ENCODE measurements at places on chromosomes 7 and 10.

- no peak for DNase-seq
These were observed 19.2 kb upstream of the C10orf67 start for GRCh38 chr10:23363793-23364135.

DNA sequence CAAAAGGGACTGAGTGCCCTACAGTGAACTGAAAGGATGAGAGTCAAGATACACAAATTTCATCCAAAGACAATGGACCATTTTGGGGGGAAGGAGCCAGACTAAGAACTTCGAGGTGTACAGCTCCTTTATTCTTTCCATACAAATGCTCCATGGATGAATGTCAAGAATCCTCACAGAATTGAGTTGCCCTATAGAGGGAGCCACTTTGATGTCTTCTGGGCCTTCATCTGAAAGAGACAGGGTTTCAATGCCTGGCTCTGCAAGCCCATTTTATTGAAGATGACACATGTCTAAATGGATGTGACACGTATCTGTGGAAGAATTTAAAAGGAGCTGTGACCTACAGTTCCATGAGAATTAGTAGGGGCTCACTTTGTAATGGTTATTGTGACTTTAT lies 32.0 kb upstream of the NRG3 start:
- DNase-seq = no peak

DNA sequence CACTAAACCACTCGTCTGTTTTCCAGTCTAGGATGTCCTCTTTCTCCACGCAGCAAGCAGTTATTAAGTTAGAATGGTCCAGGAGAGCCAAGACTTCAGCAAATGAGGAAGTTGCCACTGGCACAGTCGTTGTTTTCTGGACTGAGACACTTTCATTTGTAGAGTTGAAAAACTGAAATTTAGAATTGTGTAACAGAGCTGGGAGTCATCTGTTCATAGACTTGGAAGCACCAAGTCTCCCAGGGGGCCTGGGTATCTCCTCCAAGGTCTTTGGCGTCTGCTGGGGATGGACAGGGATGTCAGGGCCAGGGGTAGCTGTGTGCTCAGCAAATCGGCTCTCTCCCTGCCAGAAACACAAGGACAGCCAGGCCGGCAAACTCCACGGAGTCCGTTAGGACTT lies 208.4 kb downstream of the FANK1 start:
- no peak for DNase-seq

- no peak for DNase-seq
These were observed 562.7 kb downstream of the PTPRN2 start for GRCh38 chr7:158024881-158025280.

- no peak for DNase-seq
These were observed 211.7 kb upstream of the MKI67 start for GRCh38 chr10:128337860-128338378.

DNA sequence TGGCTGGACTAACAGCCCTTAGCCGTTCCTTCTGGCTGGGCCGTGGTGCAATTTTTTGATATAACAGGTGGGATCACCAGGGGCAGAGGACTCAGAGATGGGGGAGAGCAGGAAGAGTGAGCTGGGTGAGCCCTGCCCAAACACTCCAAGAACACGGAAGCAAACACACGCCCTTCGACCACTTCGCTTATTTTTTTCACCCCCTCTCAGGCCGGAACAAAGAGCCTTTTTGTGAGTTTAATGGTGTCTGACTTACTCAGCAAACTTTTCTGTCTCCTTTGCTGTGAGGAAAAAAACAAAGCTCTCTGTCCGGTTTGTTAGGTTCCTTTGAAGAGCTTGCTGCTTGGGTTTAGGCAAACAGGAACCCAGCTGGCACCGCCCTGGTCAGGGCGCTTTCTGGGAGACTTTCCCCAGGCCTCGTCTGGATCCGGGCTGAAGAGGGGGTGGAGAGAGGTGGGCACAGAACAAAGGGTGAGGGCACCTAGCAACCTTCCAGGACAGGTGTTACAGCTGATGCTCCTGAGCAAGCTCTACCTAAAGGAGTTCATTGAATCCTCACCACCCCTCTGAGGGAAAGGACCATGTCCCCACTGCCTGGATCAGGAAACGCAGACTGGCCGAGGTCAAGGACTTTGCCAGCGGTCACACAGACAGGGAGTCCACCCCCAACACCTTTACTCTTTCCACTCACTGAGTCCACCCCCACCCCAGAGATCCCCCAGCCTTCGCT lies 23.3 kb downstream of the CALML3 start:
- no peak for DNase-seq

GRCh38 chr10:63094405-63094804 lies 38.7 kb upstream of the NRBF2 start:
- no peak for DNase-seq

- no peak for DNase-seq
These were observed 1.8 kb downstream of the PGAM2 start for GRCh38 chr7:44063547-44063893.

- no peak for DNase-seq
These were observed 43.2 kb downstream of the DPYSL4 start for GRCh38 chr10:132229834-132230556.

- DNase-seq = no peak
These were observed 103.7 kb downstream of the HIP1 start for GRCh38 chr7:75635036-75635435.

DNA sequence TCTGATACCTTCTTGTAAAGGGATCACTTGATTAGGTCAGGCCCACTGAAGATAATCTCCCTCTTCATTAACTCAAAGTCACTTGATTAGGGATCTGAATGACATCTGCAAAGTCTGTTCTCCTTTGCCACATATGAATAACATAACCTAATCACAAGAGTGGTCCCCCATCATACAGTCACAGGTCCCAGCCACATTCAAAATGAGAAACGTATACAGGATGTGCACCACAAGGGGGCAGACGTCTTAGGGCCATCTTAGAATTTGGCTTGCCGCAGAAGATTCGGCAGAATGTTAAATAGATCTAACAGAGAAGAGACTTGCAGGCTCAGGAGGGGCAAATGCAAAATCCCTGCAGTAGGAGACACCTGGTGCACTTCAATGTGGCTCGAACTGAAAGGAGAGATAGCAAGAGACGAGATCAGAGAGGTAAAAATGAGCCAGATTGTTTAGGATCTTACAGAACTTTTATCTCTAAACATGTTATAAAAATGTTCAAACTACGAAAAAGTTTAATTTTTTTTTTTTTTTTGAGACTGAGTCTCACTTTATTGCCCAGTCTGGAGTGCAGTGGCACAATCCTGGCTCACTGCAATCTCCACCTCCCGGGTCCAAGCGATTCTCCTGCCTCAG lies 10.4 kb upstream of the SMC3 start:
- peak; percentile 42 for DNase-seq

DNA sequence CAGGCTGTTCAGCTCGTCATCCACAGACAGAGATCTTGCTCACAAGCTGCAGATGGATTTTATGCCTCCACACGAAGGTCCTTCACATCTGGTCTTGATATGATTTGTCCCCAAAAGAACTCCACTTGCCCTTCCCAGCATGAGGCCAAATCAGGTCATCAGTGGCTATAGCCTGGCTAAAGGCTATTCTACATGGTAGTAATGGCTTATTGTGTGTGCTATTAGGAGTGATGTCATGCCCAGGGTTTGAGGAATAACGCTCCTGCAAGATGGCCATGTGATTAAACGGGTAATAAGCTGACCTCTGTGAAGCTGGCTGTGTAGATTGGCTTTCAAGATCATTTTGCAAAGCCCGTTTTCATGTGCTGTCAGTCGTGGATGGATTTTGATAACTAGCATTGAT lies 313.8 kb downstream of the FRMD4A start:
- no peak for DNase-seq

DNA sequence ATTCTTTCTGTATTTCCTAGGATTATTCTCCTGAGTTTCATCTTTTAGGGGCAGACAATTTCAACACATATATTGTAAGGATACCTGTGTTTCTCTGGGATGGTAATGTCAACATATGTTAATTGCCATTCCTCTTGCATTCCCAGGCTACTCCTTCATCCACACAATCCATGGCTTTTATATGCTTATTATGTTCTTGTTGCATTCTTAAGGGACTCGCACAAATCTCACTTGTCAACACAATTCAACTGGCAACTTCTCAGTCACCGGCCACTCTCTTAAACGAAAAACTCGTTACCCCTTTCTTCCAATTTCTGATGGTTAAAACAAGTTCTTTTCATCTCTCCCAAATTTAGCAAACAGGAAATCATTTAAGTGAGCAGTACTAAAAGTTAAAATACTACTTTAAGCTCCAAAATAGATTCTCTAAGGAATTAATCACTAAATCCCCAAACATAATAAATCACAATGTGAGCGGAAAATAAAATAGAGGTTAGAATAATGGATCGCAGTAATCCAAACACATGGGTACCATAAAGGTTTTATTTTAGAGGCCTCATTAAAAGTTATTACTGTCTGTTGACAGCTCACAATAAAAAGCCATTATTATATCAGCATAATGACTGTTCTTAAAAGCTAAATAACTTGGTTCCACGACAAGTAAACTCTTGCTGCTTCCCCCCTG lies 223.2 kb downstream of the ELMO1 start:
- no peak for DNase-seq

DNA sequence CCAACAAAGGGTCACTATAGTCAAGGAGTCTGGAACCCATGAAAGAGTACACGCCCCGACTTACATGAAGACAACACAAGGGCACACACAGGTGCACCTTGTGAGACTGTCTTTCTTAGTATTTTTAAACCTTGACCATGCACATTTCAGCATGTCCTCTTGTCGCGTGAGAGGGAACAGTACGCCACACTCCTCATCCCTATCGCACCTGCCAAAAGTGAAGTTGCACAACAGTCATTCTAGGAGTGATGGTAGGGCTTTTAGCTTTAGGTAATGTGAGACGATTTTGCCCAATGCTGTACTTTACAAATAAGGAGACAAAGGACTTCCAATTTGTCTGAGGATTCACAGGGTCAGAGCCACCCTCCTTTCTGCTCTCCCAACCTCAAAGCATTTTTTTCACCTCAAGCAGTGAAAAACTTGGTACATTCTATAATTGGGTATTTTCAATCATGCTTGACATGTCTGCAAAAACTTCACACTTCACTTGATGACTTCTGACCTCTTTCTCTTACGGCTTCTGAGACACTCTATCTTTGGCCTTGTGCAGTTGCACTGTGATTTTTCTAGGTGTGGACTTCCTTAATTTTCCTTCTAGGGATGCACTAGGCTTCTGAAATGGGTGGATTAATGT lies 173.9 kb upstream of the GRB10 start:
- DNase-seq = no peak

GRCh38 chr7:46812101-46812675 lies 769.7 kb downstream of the TNS3 start:
- DNase-seq = no peak

DNA sequence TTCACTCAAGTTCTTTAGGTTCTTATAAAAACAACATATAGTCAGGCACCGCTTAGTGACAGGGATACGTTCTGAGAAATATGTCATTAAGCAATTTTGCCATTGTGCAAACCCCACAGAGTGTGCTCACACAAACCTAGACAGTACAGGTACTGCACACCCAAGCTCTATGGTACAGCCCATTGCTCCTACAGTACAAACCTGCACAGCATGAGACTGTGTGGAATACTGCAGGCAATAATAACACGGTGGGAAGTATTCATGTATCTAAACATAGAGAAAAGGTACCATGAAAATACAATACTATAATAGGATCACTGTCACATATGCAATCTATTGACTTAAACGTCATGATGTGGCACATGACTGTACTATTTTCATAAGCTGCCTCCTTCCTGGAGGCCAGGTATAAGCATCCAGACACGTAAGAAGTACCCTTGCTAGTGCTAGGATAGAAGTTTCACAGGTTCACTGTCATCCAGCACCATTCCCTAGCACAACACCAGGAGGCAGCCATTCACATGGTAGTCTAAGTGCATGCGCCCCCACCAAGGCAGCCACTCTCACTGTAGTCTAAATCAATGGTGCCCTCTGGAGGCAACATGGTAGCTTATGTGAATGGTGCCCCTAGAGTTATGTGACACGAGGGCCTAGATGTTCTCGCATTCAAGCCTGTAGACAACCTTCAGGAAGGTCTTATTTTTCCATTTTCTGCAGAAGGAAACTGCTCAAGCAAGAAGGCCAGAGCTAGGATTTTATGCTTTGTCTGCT lies 98.5 kb downstream of the ARHGAP22 start:
- no peak for DNase-seq

GRCh38 chr10:77428691-77429395 lies 208.8 kb downstream of the KCNMA1 start:
- no peak for DNase-seq
